NCI-H460 (cell line): ENCODE measurements at places on chromosomes 4 and X. TPM values are rescaled to one million over a fixed set of nuclear protein-coding genes. Genes with fewer than 3 reads are reported as not detected.

Gene SPINK2
- not detected in 2 replicates for total RNA-seq

Gene EDA2R
- 30.6 and 32.2 TPM in 2 replicates for total RNA-seq

Gene HSFX4
- total RNA-seq, result not detected in 2 replicates

Gene DCLK2
- total RNA-seq, result 12.0 and 12.8 TPM in 2 replicates

Gene OTUD6A
- not detected in 2 replicates for total RNA-seq

Gene RTL5
- total RNA-seq, result 0.37 and 0.46 TPM in 2 replicates

Gene MED12
- total RNA-seq, result 12.8 and 18.1 TPM in 2 replicates

GRCh38 chrX:153928846-153929245, 2.8 kb upstream of the ARHGAP4 start:
- DNase-seq, result no peak

GRCh38 chr4:28238876-28239275, 1378.2 kb downstream of the STIM2 start:
- no peak for DNase-seq

DNA sequence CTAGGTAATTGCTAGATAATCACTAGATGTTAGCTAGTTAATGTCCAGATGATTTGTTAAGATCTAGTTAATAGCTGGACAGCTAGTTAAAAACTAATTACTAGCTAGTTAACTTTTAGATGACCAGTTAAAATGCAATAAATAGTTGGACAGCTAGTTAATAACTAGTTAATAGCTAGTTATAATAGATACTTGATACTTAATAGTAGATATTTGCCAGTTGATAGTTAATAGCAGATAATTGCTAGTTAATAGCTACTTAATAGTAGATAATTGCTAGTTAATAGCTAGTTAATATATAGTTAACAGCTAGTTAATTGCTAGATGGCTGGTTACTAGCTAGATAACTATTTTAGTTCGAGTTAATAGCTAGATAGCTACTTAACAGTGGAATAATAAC, 631.4 kb upstream of the CT83 start:
- no peak for DNase-seq

GRCh38 chrX:16745659-16746058, 26.2 kb downstream of the SYAP1 start:
- no peak for DNase-seq

GRCh38 chrX:102042372-102043325, 82.8 kb upstream of the TCEAL2 start:
- DNase-seq, result no peak

- no peak for DNase-seq
Observed at GRCh38 chr4:181682367-181683047, 560.7 kb upstream of the TENM3 start.

GRCh38 chrX:70166601-70167590, 10.4 kb upstream of the DGAT2L6 start:
- no peak for DNase-seq

GRCh38 chr4:44671636-44672035, 6.6 kb upstream of the GUF1 start:
- DNase-seq, result no peak

- DNase-seq, result no peak
Observed at GRCh38 chrX:9767375-9767774, 1.7 kb upstream of the GPR143 start.

- DNase-seq, result no peak
Observed at GRCh38 chr4:72255269-72255668, 223.5 kb downstream of the NPFFR2 start.

GRCh38 chr4:173345648-173346047, 11.5 kb upstream of the HMGB2 start:
- no peak for DNase-seq

DNA sequence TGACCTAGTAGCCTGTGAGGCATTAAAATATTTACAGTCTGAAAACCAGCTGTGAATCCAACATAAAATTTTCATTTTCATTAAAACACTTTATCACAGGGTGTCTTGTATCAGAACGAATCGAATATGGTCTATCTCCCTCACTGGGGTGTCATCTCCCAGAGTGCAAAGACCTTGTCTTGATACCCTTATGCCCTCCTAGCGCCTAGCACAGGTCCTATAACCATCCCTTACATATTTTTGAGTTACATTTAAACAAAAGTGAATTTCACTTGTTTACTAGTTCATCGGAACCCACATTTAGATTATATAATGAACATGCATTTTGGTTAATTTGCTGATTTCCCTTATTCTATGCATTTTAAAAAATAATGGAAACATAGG, 14.0 kb downstream of the DIPK2B start:
- DNase-seq, result no peak

DNA sequence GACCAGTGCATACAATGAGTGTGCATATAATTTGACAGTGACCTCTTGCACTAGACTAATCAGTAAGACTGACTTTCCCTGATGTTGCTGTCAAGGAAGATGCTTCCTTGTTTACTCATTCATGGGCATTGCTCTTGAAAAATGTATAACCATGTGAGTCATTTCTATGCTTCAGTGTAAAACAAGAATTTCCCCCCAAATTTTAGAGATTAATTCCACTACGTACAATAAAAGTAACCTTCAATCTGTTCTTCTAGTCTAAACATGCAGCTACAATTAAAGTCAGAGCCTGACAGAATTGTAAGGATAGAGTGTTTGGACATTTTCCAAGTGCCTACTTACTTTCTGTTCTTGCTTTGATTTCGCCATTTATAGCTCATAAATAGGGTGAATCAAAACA, 935.7 kb downstream of the RAPGEF2 start:
- no peak for DNase-seq

- no peak for DNase-seq
Observed at GRCh38 chr4:6377626-6378492, 94.6 kb downstream of the PPP2R2C start.

DNA sequence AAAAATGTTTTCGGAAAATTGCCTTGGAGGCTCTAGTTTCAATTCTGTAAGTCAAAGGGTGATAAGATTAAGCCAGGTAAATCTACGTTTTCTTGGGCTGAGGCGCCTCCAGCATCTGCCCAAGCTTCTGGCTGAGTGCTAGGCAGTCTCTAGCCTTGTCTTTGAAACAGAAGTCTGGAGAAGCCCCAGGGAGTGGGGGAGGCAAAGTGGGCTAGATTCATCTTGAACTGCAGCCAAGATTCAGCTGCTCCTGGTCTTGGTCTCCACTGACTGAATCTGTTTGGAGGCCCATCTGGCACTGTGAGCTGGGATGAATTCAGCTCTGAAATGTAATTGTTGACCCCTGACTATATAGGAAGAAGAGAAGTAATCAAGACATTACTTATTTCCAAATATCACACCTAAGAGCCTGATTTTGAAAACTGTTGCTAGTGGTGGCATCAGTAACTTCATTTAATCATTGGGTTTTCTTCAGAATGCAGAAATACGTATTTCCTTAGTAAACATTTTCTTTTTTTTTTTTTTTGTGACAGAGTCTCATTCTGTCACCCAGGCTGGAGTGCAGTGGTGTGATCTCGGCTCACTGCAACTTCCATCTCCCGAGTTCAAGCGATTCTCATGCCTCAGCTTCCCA, 187.3 kb upstream of the LEF1 start:
- no peak for DNase-seq

DNA sequence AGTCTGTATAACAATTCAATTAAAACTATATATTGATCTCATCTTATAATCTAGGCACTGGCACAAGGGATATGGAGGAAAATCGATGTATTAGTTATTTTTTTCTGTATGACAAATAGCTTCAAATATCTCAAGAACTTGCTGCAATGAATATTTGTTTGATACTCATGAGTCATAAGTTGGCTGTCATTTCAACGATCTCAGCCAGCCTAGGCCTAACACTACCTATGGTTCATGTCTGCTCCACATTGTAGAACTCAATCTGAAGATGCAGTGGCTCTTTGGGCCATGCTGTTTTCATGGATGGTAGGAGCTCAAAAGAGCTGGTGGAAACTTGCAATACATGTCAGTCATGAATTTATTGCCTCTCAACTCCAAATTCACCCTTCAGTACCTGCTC, 44.7 kb downstream of the MAGEB17 start:
- DNase-seq, result no peak

DNA sequence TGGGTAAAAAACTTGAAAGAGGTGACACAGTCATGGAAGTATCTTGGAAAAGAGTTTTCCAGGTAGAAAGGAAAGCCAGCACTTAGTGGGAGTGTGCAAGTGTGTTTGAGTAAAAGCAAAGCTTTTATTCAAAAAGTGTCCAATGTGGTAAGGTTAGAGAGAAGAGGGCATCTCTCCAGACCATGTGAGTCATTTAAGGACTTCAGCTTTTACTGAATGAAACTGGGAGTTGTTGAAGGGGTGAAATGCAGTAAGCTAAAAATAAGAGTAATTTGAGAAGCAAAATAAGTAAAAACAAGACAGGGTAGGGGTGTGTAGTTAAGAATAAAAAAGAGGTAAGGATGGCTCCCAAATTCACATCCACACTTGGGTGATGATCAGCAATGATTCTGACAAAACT, 238.9 kb downstream of the SLC7A11 start:
- no peak for DNase-seq

- DNase-seq, result no peak
Observed at GRCh38 chrX:13719192-13719856, 15.1 kb downstream of the TRAPPC2 start.
